ENCODE measurements at places on chromosomes 3 and 15.
A peak's percentile ranks its signal among the peaks of the same experiment; 100 is the strongest.

- no peak for DNase-seq
These were observed 18.3 kb downstream of the OSBPL10 start for GRCh38 chr3:31962801-31963205.

GRCh38 chr3:158105710-158106253, 438 bp downstream of the SHOX2 start:
- DNase-seq = no peak

- no peak for DNase-seq
These were observed 728.1 kb downstream of the OTOL1 start for GRCh38 chr3:162224746-162225145.

DNA sequence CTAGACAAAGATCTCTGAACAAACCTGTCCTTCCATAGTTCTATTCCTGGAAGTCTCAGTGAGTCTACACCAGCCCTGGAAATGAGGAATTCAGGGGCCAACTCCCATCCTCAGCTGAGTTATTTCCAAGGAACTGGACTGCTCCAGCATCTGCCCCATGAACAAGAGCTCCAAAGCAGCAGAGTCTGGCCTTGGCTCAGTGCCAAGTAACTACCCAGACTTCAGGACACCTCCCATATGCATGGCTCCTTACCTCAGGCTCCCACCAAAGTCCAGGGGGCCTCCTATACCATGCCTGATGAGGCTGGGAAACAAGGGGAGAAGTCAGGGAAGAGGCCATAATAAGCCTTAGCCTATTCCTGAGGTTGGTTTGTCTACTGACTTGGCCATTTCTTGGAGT, 45.0 kb downstream of the FAIM start:
- no peak for DNase-seq

GRCh38 chr15:35723120-35723847, 177.3 kb upstream of the DPH6 start:
- no peak for DNase-seq

DNA sequence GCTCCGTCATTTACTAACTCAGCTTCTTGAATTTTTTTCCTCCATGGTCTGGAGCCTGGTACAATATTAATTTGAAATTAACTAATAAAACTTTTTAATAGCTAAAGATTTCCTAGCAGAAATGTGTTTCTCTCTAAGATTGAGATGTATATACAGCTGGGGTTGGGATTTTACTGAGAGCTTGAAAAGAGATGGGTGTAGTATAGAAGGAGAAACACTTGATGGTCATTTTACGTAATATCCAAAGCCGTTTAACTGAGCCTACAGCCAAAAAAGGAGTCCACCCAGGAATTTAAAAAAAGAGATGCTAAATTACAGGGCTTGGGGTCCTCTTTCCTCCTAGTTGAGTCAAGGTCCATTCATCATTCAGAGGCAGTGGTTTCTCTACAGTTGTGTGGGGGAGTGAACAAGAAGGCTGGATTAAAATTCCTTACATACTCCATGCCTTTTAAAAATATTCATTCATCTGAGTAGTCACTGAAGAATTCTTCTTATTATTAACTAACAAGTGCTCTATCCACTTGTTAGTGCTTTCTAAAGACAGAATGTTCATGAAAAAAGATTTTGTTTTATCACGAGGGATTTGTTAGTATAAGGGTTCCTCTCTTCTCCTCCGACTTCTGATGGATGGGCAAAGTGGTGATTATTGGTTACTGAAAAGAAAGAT, 255.3 kb upstream of the IL12A start:
- DNase-seq = no peak

- peak; percentile 94 for DNase-seq
These were observed 5.7 kb upstream of the FBLN2 start for GRCh38 chr3:13543253-13543652.

DNA sequence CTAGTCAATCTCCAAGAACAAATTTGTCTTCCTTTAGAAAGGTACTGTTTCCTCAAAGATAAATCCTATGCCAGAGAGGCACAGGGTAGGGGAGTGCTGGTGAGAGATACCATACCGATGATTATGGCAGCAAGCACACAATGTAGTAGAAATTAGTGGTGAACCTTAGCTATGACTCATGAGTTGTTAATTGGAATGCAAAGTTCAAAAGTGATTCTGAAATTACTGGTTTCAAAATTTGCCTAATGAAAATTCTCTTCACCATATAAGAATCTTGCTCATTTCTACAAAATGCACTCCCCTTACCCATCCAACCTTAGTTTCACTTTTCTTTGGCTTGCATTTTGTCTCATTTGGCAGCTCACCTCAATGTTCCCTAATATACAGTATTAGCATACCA, 139.5 kb upstream of the SLC2A2 start:
- DNase-seq = no peak

GRCh38 chr3:80285388-80285787, 517.6 kb upstream of the ROBO1 start:
- DNase-seq = no peak

DNA sequence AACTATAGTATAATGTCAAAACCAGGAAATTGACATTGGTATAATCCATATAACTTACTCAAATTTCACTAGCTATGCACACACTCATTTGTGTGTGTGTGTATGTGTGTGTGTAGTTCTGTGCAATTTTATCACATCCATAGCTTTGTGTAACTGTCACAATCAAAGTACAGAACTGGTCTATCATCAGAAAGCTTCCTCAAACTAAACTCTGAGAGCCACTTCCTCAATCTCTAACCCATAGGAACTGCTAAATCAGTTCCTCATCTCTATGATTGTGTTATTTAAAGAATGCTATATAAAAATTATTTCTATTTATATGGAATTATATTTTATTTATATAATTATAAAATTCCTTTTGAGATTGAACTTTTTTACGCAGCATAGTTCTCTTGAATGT, 18.1 kb downstream of the LNP1 start:
- DNase-seq = no peak

DNA sequence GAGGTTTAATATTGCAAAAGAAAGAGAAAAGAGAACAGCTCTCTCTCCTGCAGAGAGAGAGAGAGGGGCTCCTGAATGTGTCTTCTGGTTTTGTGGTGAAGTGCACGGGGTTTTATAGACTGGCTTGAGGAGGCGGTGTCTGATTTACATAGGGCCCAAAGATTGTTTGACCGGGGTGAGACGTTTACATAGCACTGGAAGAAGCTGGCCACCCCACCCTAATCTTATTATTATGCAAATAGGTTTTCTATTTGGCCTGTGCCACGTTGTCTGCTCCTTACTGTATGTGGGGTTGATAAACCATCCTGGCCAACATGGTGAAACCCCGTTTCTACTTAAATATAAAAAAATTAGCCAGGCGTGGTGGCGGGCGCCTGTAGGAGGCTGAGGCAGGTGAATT, 268.6 kb downstream of the SV2B start:
- DNase-seq = no peak

- no peak for DNase-seq
These were observed 26.5 kb upstream of the PSMD6 start for GRCh38 chr3:64049832-64050231.

GRCh38 chr3:122697952-122698620, 17.4 kb downstream of the PARP14 start:
- DNase-seq = no peak

DNA sequence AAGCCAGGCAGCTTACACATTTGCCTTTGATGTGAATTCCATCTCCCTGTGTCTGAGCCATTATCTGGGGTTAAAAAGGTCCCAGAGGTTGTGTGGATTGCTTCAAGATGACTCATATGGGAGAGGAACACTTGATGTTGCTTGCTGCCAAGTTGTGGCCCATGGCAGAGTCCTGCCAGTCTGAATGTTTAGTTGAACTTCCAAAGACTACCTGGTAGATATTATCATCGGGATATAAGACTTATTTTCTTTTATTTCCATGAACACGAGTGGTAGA, 85.6 kb downstream of the TJP1 start:
- DNase-seq = no peak

GRCh38 chr3:52315977-52316764, at the start of gene DNAH1:
DNAH1 (plus strand) TSS chr3:52316319; CDS start chr3:52322443, 6,124 bp downstream.
- no peak for DNase-seq

DNA sequence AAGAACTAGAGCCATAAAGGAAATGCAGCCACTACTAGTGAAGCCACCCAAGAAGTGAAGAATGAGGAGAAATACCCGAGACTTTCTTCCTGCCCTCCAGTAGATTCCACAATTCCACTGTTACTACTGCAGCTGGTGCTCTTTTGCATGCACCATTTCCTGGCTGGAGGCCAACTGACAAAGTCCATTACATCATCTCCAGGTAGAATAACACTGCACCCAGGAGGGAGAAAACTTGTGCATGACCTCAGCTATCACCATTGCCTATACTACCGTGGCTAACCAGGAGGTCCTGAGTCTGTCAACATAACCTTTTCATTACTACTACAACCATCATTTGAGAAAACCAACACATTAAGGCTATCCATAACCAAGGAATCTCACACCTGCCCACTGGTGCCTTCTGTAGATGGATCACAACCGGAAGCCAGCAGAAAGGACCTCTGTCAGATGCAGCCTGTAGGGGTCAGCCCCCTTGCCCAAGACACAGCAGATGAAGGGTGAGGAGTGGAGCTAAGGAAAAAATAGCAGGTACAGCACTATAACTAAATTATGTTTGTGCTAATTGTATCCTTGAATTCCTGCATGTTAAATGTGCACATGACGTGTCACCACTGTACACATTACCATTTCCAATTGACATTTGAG, 200.8 kb upstream of the C2CD4B start:
- no peak for DNase-seq

- DNase-seq = no peak
These were observed 39.6 kb downstream of the FBXO22 start for GRCh38 chr15:75943246-75943645.

GRCh38 chr3:41307065-41307464, 107.8 kb downstream of the CTNNB1 start:
- DNase-seq = no peak
